ENCODE measurements at places on chromosomes 3 and 15.
A peak's percentile ranks its signal among the peaks of the same experiment; 100 is the strongest.

DNA sequence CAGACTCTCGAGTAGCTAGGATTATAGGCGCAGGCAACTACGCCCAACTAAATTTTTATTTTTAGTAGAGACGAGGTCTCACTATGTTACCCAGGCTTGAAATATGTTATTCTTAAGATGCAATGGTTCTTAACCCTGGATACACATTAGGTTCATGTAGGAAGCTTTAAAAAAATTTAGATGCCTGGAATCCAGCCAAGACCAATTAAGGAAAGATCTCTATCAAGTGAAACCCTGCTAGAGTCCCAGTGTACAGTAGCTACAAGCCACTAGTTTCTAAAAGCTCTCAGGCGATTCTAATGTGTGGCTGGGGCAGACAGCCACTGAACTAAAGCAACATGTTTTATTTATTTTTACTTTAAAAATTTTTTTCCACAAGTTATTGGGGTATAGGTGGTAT lies 33.2 kb downstream of the TRIM69 start:
- DNase-seq, result no peak

- peak; percentile 77 for DNase-seq
Measured at GRCh38 chr3:48215019-48215418, 8.3 kb upstream of the CAMP start.

DNA sequence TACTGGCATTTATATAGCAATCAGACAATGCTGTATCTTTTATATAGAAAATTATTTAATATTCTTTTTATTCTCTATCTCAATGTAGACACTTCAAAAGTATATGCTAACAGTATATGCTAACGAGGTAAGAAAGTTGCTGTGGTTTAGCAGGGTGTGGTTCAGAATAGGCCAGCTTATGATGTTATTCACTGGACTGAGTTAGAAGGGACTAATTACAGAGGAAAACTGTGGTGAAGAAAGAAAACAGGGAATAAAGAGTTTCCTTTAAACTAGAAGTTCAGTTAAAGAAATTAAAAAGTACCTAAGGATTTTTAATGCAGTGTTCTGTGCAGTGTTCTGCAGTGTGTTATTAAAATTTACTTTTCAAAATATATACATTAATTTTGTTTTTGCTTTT lies 59.4 kb downstream of the MYO9A start:
- no peak for DNase-seq

GRCh38 chr3:197406266-197406665 lies 107.9 kb upstream of the DLG1 start:
- no peak for DNase-seq

- peak; percentile 23 for DNase-seq
Measured at GRCh38 chr15:95492388-95493070, 838.0 kb upstream of the NR2F2 start.

GRCh38 chr3:108462899-108463298 lies 47.5 kb downstream of the MYH15 start:
- DNase-seq, result no peak

- DNase-seq, result peak; percentile 59
Measured at GRCh38 chr3:72997421-72997961, 880 bp downstream of the PPP4R2 start.

- DNase-seq, result no peak
Measured at GRCh38 chr3:171077261-171077660, 50.7 kb upstream of the SLC2A2 start.

GRCh38 chr3:24952388-24952787 lies 457.7 kb upstream of the THRB start:
- no peak for DNase-seq

DNA sequence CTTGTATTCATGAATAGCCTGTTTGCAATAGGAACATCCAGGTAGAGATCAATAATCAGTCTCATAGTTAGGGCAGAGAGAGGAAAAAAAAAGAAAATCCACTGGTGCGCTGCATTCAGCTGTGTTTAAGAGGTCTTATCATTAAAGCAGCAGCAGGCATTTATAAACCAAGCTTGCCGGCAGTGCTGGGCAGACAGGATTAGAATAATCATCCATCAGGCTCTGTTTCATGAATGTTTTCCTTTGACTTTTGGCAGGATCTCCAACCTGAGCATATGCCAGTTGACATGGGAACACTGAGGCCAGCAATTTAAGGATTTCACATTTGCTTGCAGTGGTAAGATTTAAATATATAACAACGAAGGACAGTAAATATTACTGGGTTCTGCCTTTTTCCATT lies 305.2 kb upstream of the SEMA6D start:
- DNase-seq, result no peak

DNA sequence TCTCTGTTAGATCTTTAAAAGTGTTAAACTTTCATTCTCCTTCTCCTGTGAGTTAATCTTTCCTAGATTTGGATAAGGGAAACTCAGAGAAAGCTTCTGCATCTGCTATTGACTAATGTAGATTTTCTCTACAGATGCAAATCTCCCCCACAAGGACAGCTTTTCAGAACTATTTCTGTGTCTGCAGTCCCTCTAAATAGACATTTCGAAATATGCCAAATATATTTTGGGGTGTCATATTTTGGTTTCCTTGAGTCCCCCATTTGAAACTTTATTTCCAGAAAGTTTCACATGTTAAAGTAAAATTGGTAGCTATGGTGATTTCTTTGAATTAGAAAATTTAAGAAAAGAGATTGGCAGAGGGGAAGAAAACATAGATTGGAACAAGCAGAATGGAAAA lies 852.3 kb upstream of the ALCAM start:
- DNase-seq, result no peak

GRCh38 chr3:86948822-86949221 lies 42.1 kb downstream of the VGLL3 start:
- DNase-seq, result peak; percentile 32

DNA sequence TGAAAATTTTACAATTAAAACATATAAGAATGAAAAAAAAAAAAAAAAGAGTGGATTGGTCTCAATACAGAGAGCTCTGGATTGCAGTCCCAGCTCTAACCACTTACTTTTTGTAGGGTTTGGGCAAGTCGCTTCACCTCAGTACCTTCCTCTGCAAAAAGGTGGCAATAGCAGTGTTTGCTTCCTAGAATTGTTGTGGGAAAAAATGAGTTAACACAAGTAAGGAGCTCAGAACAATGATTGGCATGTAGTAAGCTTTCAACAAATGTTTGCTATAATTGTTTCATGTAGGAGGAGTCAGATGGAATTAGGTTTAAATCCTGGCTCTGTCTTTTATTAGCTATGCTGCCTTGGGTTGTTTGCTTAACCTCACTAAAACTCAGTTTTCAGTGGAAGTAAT lies 425.2 kb upstream of the TBL1XR1 start:
- DNase-seq, result no peak

- no peak for DNase-seq
Measured at GRCh38 chr3:194080436-194080835, 55.5 kb upstream of the HES1 start.

- DNase-seq, result no peak
Measured at GRCh38 chr3:49495023-49495422, 25.0 kb downstream of the DAG1 start.

DNA sequence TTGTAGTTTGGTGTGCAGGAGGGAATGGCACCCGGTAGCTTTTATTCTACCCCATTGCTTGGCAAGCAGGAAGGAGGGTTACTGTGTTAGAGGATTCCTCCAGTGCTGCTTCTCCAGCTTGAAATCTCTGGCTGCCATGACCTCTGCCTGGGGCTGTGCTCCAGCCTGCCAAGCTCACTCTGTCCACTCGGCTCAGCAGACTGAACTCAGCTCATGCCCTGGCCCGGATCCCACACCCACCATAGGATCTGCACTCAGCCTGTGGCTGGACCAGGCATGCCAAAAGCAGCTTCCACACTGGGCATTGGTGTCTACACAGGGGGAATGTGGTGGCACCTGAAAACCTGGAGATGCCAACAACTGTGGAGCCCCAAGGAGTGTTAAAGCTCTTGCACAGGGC lies 26.3 kb downstream of the CLDN16 start:
- no peak for DNase-seq

- no peak for DNase-seq
Measured at GRCh38 chr3:171456765-171457606, 3.2 kb downstream of the TNIK start.

GRCh38 chr15:51341366-51342226 lies at the start of gene GLDN:
GLDN (plus strand) TSS chr15:51341655; CDS start chr15:51341685, 30 bp downstream.
- peak; percentile 87 for DNase-seq

- no peak for DNase-seq
Measured at GRCh38 chr3:112101916-112102315, 15.7 kb downstream of the C3orf52 start.

DNA sequence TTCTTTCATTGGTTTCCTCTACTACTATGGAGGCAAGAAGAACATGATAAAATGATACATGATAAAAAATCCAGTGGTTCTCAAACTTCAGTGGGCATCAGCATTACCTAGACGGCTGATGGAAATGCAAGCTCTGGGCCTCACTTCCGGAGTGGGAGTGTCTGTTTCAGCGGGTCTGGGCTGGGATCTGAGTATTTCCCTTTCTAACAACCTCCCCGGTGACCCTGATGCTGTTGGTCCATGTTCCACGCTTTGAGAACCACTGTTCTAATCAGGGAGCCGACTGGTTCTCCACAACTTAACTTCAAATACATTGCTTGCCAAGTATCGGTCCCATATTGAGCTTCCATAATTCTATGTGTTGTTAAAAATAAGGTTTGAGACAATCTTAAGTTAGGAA lies 712.3 kb upstream of the LMCD1 start:
- DNase-seq, result no peak

- DNase-seq, result no peak
Measured at GRCh38 chr3:31392568-31392967, 140.2 kb upstream of the STT3B start.
